Ascending aorta (tissue), 2 donors: ENCODE measurements at places on chromosomes 4 and X.

- H3K36me3 ChIP-seq, result no peaks in the 10 kb centered on the region
- H3K4me1 ChIP-seq, result peaks cover 12% of the 10 kb centered on the region
- H3K27ac ChIP-seq, result peak overlapping the region; percentile 11
Measured at GRCh38 chrX:53288189-53288588, 6.8 kb upstream of the IQSEC2 start.

- no peaks in the 10 kb centered on the region for H3K4me1 ChIP-seq
- H3K4me3 ChIP-seq, result no peak overlapping the region
- no peaks in the 10 kb centered on the region for H3K36me3 ChIP-seq
- H3K27me3 ChIP-seq, result no peaks in the 10 kb centered on the region
Measured at GRCh38 chr4:155305619-155306018, 71.1 kb downstream of the MAP9 start.

GRCh38 chrX:76253432-76253831 lies 80.6 kb downstream of the PBDC1 start:
- no peaks in the 10 kb centered on the region for H3K27me3 ChIP-seq
- no peak overlapping the region for H3K27ac ChIP-seq
- H3K36me3 ChIP-seq, result no peaks in the 10 kb centered on the region
- no peak for DNase-seq

DNA sequence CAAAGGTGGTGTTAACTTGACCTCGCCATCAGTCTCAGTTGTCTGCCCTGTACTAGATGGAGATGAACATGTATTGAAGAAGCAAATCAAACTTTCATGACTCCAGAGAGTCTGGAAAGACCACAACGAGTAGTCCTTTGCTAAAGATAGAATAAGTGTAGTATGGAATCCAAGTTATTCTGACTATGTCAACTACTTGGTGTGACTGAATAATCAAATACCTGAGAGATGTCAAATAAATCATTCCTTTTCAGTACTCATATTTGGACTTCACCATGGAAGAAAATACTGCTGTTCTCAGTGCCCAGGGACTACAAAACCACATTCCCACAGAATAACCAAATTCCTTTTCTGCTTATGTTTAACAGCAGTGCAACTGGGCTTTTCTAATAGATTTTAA lies 161.2 kb upstream of the SPRY1 start:
- H3K4me1 ChIP-seq, result peaks cover 34% of the 10 kb centered on the region
- H3K4me3 ChIP-seq, result no peak overlapping the region
- no peaks in the 10 kb centered on the region for H3K36me3 ChIP-seq
- peak overlapping the region; percentile 73 for H3K27ac ChIP-seq

GRCh38 chr4:178185517-178185916 lies 743.3 kb upstream of the AGA start:
- DNase-seq, result no peak
- no peak overlapping the region for H3K4me3 ChIP-seq
- no peaks in the 10 kb centered on the region for H3K36me3 ChIP-seq
- no peaks in the 10 kb centered on the region for H3K27me3 ChIP-seq
- no peaks in the 10 kb centered on the region for H3K4me1 ChIP-seq
- no peak overlapping the region for H3K27ac ChIP-seq

- peak overlapping the region; percentile 85 for H3K27ac ChIP-seq
- DNase-seq, result no peak
- no peak overlapping the region for H3K4me3 ChIP-seq
- H3K36me3 ChIP-seq, result no peaks in the 10 kb centered on the region
- peaks cover 4% of the 10 kb centered on the region for H3K4me1 ChIP-seq
Measured at GRCh38 chr4:57042711-57043169, 64.0 kb downstream of the POLR2B start.

DNA sequence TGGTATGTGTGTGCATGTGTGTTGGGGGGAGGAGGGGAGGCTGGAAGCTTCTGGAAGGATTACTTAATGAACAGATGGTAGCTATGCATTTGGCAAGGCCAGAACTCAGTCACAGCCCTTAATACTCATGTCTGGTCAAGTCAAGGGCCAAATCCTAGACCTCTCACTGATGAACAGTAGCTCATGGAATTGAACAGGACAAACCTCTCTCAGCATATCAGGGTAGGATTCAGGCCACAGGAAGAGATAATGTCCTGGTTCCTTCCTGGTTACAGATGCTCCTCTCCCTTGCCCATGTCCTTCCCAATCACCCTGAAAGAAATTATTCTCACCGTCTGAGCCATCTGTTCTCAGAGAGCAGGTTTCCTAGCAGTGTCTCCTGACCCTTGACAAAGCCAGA lies 165.7 kb downstream of the SOWAHB start:
- peaks cover 11% of the 10 kb centered on the region for H3K36me3 ChIP-seq
- no peak overlapping the region for H3K4me3 ChIP-seq

- no peak overlapping the region for H3K27ac ChIP-seq
- no peaks in the 10 kb centered on the region for H3K36me3 ChIP-seq
- H3K4me1 ChIP-seq, result no peaks in the 10 kb centered on the region
- no peaks in the 10 kb centered on the region for H3K27me3 ChIP-seq
Measured at GRCh38 chrX:107560041-107560440, 68.3 kb upstream of the PRPS1 start.

GRCh38 chrX:14758029-14758491 lies 114.8 kb downstream of the FANCB start:
- H3K4me3 ChIP-seq, result no peak overlapping the region
- H3K36me3 ChIP-seq, result no peaks in the 10 kb centered on the region
- no peak overlapping the region for H3K27ac ChIP-seq

GRCh38 chr4:124276461-124276860 lies 436.1 kb downstream of the ANKRD50 start:
- H3K27me3 ChIP-seq, result no peaks in the 10 kb centered on the region
- no peak overlapping the region for H3K4me3 ChIP-seq

GRCh38 chr4:155367608-155368007 lies 9.2 kb downstream of the MAP9 start:
- no peak overlapping the region for H3K4me3 ChIP-seq
- no peak for DNase-seq
- H3K27ac ChIP-seq, result no peak overlapping the region
- H3K36me3 ChIP-seq, result peaks cover 2% of the 10 kb centered on the region
- H3K27me3 ChIP-seq, result no peaks in the 10 kb centered on the region

DNA sequence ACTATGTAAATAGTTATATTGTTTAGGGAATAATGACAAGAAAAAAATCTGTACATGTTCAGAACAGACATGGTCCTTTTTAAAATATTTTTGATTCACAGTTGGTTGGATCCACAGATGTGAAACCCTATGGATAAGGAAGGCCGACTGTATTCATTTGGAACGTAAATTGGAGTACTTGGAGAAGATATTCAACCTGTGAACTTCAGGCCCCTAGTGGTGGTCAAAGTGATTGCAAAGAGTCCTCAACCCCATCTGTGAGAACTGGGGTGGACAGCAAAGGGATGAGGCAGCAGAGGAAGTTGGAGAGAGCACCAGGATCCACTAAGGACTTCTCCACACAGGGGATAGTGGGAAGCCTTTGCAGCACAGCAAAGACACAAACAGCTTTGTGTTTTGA lies 6.2 kb upstream of the CXCL13 start:
- no peaks in the 10 kb centered on the region for H3K27me3 ChIP-seq
- H3K4me3 ChIP-seq, result no peak overlapping the region
- DNase-seq, result no peak

GRCh38 chr4:10677796-10678497 lies 6.6 kb downstream of the CLNK start:
- no peak overlapping the region for H3K4me3 ChIP-seq
- no peaks in the 10 kb centered on the region for H3K27me3 ChIP-seq
- H3K27ac ChIP-seq, result no peak overlapping the region
- no peak for DNase-seq
- no peaks in the 10 kb centered on the region for H3K4me1 ChIP-seq
- H3K36me3 ChIP-seq, result no peaks in the 10 kb centered on the region

GRCh38 chrX:153953342-153953830 lies 8.9 kb upstream of the RENBP start:
- H3K27ac ChIP-seq, result peak overlapping the region; percentile 69
- H3K36me3 ChIP-seq, result peaks cover 74% of the 10 kb centered on the region
- no peaks in the 10 kb centered on the region for H3K27me3 ChIP-seq
- no peak overlapping the region for H3K4me3 ChIP-seq
- DNase-seq, result no peak

DNA sequence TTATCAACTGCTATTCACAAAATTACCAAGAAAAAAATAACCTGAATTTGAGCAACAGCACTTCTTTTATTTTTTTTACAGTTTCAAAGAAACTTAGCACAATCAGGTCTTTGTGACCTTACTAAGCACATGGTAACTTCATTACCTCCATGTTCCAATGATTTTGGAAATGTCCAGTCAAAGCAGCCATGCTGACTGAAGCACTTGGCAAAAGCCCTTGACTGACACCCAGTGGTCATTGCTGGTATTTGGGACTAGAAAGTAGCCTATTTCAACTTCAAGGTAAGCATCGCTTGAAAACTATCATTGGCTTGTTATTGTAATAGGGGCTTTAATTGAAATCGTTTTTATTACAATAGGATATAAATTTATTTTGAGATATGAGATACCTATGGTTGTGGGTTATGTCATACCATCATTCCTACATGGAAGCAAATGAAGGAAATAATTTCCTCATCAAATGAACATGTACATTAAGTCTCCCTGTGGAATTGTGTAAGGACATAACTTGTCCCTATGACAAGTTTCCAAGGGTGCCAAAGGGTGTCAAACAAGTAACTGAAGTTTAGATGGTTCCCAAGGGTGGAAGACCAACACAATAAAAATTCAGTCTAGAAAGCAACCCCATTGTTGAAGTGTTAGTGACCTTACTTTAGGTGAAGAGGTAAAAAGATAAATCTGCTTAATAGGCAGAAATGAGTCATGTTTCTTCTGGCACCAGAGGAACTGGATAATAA lies 15.2 kb upstream of the ANXA10 start:
- no peaks in the 10 kb centered on the region for H3K4me1 ChIP-seq
- DNase-seq, result no peak
- H3K27ac ChIP-seq, result no peak overlapping the region

DNA sequence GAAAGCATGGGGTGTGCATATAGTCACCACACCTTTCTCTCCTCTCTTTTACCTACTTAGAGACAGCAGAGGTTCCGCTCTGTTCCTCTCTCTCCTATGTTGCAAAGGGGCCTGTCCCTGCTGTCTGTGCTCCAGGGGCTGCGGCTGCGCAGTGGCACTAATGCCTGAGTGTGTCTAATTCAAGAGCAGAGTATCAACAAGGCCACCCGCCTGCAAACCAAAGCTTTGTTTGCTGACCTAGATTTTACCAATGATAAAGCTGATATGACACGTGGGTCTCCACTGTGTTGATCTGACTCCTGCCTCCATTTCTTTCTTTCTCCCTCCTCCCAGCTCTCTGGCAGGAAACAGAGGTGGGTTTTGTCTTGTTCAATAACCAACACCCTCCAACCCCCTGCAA lies 74.9 kb downstream of the NSG1 start:
- no peak overlapping the region for H3K4me3 ChIP-seq
- no peak overlapping the region for H3K27ac ChIP-seq
- H3K36me3 ChIP-seq, result peaks cover 34% of the 10 kb centered on the region
- no peaks in the 10 kb centered on the region for H3K27me3 ChIP-seq
- no peak for DNase-seq
